ENCODE measurements at places on chromosomes 2 and 18.

DNA sequence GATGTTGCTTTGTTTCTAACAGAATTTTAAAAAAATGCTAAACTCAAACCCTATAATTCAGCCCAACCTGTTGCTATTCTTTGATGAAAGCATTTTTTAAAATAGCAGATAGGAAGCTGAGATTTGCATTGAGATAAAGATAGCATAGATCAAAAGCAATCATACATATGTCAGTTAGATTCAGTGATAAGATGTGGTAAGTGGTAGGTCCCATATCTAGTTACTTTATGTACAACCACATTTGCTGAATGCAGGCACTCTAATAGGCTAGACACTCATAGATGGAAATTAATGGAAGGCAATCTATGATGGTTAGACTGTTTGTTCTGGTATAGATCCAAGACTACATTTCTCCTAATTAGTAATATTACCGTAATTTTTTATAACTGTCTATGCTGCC lies 27.2 kb upstream of the C1D start:
- no peak for DNase-seq

- no peak for DNase-seq
Observed at GRCh38 chr18:77597726-77598125, 348.1 kb downstream of the GALR1 start.

DNA sequence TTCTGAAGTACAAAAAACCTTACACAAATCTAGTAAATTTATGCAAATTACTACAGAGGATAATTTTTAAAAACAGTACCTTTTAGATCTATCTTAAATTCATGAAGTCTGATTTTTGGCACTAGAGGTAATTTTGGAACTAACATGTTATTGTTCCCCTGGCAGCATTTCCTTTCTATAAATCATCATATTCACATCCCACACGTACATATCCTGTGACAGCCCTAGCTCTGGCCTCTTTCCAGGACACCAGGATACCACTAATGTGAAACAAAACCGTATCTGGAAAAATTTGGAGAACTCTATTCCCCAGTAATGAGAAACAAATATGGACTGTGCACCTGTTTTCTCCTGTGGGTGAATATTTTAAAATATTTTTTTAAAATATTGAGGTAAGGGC lies 14.0 kb upstream of the BIRC6 start:
- no peak for DNase-seq

DNA sequence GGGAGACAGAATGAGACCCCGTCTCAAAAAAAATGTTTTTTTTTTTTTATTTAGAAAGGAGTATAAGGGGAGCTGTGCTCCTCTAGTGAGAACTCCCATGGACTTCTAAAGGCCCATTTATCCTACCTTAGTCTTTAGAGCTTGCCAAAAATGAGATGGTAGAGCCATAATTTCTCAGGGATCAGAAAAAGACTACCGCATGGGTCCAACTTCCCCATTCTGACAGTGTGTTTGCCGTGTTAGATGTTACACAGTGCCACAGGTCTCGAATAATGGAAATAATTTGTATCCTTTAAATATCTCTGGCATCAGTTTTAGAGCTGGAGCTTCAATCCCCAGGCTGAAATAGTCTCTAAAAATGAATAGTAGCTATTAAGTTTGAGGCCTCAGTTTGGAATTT lies 6.0 kb upstream of the SLC39A10 start:
- DNase-seq: no peak

DNA sequence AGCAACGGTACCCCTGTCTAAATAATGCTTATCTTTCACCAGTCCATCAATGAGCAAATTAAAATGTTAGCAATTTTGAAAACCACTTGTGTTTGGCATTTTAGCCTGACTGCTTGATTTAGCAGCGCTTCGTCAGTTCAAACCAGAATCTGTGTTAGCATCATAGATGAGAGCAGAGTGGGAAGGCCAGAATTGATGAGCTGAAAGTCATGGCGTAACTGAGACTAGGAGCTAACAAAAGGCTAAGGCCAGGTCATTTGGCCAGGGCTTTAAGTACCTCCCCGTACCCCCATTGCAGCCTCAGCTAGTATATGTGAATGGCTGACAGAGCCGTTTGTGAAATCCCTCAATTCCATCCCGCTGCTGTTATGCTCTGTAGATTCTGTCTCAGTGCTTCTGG lies 16.0 kb downstream of the APCDD1 start:
- no peak for DNase-seq

- DNase-seq: no peak
Observed at GRCh38 chr2:39114771-39115170, 6.1 kb downstream of the SOS1 start.

GRCh38 chr2:30223413-30223874 lies 7.9 kb upstream of the LBH start:
- no peak for DNase-seq

- no peak for DNase-seq
Observed at GRCh38 chr18:551404-552061, 28.6 kb upstream of the CETN1 start.

DNA sequence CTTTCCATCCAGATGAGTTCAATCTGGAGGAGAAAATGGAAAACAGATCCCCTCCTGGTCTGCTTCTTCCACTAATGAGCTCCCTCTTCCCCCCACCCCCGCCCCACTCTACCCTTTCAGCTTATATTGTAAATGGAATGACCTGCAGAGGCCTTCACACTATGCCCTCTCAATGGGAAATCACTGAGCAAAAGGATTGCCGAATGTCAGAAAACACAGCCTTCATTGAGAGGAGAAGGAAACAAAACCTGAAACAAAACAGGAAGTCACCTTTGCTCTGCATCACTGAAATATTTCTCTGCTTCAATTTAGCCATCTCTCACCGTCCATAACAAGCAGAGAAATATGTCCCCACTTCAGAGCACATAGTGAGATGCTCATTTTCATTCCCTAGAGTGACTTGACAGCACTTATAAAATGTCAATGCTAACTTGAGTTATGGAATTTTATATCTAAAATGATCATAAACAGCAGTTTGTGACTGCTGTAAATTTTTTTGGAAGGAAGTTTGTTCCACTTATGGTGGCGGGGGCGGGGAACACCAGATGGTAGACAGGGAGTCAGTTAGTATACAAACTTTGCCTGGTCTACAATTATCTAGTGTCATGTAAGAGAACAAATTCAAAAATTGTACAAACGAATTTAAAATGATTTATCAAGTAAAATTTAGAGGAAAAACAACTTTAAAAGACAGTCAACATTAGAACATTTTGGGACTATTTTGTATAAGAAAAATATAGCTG lies 1.8 kb upstream of the FRZB start:
- DNase-seq: no peak

GRCh38 chr18:73758446-73758845 lies 389.2 kb downstream of the FBXO15 start:
- no peak for DNase-seq

DNA sequence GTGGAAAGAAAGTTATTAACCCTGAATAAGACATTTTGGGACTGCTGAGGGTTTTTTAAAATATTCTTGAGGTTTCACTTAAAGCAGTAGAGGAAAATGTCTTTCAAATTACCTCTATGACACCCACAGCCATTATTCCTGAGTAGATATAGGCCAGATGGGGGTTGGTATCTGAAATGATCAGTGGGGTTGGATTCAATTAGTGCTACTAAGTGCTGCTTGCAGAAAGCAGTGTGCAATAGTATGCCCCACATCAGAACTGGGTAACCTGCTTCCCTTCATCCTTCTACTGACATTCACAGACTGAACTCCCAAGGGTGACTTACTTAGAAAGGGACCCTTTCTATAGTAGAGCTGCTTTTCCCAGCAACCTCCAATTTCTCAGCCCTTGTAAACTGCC lies 7.3 kb upstream of the ETAA1 start:
- no peak for DNase-seq

GRCh38 chr2:55751966-55752365 lies 58.3 kb upstream of the PNPT1 start:
- no peak for DNase-seq

- DNase-seq: no peak
Observed at GRCh38 chr2:200385063-200385635, 78.7 kb downstream of the SPATS2L start.

DNA sequence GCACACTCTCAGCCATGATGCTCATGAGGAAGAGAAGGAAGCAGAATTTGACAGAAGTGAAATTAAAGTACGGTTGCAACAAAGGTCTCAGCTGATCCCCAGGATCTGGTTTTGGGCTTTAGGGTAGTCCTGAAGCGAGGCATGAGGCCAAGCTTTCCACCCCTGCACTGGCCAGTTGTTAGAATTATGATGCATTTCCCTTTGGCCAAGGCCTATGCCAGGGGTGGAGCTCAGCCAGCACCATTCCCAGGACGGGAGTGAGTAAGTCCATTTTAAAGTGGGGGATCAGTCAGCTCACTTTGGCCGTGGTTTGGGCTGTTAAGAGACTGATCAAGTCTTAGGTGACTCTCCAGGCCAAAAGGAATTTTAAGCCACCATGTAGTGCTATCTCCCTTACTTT lies 314.5 kb upstream of the MMADHC start:
- no peak for DNase-seq

DNA sequence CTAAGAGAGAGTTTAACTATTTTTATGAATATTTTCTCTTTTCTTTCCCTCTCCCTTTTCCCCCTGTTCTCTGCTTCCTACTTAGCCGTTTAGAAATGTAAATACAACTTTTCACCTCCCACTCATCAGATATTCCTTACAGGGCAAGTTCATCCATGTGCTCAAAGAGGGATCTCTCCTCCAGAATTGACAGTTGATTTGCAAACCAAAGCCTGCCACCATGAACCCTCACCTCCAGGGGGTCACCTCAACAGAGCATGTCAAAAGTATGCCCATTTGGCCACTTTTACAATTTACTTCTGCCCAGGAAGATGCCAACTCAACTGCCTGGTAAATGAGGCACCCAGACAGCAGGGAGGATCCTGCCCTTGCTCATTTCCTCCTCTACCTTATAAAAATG lies 149.2 kb upstream of the GYPC start:
- no peak for DNase-seq

DNA sequence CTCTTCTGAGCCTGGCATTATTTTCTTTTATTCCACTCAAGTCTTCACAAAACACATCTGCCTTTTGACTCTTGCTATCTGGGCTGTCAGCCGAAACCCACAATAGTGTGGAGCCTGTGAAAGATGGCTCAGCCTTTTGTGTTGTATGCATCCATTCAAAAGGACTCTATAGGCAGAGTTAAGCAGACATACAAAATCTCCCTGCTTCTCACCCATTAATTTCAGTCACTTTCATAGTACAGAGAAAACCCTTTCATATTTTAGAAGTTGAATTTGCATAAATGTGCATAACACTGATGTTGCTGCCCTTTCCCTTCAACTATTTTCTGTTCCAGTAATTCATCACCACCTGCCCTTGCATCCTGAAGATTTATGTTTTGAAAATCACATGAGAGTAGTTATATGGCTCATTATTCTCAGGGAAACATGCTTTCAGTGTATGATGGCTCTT lies 154.6 kb downstream of the EVA1A start:
- DNase-seq: no peak

DNA sequence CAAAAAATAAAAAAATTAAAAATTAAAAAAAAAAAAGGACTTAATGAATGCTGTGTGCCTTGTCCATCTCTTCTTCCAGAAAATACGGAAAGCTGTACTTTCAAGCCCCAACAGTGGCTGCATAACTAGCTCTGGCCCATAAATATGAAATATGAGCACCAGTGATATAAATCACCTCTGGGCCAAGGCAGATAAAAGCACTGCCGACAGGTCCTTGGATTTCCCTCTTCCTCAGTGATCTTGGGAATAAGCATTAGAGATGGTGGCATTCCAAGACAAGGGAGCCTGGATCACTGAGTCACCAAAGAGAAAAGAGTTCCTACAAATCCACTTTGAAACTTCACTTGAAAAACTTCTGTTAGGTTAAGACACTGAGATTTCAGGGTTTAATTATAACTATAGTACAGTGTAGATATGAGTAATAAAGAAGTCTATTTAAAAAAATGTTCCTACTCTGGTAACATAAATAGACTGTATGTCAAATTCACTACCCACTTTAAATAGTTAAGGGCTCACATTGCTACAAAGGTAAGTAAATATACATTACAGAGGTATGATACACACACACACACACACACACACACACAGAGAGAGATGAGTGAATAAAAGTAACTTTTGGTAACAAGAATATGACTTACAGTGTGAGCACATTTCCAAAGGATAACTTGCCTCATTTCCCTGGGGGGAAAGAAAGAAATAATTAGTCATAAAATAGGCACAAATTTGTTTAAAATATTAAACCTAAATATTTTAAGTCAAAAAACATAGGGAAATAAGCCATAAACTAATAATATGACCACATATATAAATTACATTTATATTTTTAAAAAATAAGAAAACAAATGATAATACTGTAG lies 35.6 kb downstream of the PPP3R1 start:
- DNase-seq: no peak

- no peak for DNase-seq
Observed at GRCh38 chr2:10732924-10733565, 11.6 kb downstream of the ATP6V1C2 start.

DNA sequence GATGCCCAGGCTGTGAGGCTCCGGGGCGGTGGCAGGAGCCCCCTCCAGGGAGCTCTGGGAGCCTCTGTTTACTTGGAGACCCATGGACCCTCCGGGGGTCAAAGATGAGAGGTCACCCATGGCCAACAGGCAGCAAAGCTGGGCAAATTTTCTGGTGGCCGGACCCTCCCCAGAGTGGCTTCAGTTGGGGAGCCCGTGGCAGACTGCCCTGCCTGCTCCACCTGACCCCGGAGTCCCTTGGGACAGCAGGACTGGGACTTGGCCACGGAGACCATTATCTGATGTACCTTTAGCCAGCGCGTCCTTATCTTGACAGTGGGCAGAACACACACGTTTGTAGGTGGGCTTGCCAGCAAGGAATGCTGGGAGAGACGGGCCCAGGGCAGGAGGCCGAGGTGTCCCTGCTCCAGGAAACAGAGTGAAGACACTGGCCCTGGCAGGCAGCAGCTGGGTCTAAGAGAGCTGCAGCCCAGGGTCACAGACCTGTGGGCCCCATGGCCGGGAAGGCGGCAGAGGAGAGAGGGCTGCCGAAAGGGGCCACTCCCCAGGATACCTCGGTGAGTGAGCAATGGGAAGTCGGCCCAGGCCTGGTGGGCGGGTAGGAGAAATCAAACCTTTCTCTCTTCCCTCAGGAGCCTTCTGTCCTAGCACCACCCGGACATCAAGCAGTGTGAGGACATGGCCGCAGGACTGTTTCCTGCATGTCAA lies at the start of the genes ABCG5 and ABCG8:
TSS of gene ABCG5 (minus strand) at position 280 of the 708 bp plus-strand sequence. CDS start at position 120, 160 bp downstream.
TSS of gene ABCG8 (plus strand) at position 412 of the 708 bp plus-strand sequence. CDS start at position 495, 83 bp downstream.
- DNase-seq: no peak

GRCh38 chr2:85308896-85309555 lies 18.8 kb downstream of the TGOLN2 start:
- no peak for DNase-seq

DNA sequence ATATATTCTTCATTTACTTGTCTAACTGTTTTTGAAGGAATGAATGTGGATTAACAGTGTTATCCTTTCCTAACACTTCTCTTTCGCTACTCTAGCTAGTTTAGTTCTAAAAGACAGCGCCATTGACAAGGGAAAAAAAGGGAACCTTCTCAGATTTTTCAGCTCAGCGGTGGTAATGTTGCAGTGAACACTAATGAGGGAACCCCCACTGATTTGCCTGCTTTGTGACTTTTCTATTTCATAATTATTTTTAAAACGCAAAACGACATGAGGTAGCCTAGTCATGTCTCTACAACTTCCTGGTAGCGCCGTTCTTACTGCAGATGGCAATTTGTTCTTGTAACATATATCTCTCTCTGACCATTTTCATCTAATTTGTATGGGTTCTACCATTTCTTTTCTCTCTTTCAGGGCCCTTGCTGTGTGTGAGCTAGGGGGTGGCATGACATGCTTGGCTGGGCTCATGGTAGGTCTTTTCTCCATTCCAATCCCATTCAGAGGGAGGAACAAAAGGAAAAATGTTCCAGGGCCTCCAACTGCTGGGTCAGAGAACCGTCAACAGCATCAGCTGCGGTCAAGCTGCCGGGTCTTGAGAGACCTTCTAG lies 235.5 kb upstream of the SIX3 start:
- DNase-seq: no peak

Measured in activated naive CD8-positive, alpha-beta T cell treated with anti-CD3 and anti-CD28 coated beads for 36 hours (primary cell).